ENCODE measurements at places on chromosomes 7 and 10. TPM values are rescaled to one million over a fixed set of nuclear protein-coding genes. Genes with fewer than 3 reads are reported as not detected.

HTR5A gene
- total RNA-seq = not detected

NUTM2A gene
- total RNA-seq = 1.2 TPM

DNA sequence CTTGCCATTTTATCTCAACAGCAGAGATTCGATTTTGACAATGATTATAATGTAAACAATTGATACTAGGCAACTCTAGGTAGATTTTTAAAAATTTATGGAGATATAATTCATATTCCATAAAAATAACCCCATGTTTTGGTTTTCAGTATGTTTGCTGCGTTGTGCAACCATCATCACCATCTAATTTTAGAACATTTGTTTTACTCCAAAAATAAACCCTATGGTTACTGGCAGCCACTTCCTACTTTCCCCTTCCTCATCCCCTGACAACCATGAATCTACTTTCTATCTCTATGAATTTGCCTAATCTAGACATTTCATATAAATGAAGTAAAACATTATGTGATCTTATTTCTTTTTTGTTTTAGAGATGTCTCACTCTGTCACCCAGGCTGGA, 401.9 kb downstream of the THSD7A start:
- DNase-seq = no peak

DNA sequence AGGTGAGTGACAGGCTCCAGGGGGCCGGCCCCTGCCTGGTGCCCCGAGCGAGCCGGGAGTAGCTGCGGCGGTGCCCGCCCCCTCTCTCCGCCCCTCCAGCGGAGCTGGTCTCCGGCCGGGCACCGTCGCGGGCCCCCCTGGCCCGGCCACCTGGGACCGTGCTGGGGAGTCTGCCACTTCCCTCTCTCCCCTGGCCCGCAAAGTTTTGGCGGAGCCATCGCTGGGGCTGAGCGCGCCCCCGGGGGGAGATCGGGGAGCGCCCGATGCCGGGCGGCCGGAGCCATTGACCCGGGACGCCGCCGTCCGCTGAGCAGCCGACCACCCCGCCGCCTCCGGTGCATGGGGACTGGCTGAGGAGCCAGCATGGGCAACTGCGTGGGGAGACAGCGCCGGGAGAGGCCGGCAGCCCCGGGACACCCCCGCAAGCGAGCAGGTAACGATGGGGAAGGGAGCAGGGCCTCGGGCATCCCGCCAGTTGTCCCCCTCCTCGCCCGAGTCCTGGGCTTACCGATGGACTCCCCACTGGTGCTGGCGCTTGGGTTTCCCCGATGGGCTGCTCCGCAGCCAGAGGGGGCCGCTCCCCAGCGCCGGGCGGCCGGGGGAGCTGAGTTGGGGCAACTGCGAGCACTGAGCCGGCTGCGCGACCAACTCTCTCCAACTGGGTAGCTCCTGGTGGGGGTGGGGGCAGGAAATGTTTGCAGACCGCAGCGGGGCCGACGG, at the start of gene UBTD1:
TSS of gene UBTD1 (plus strand) at position 84 of the 720 bp plus-strand sequence. CDS start at position 364, 280 bp downstream.
- peak; percentile 63 for DNase-seq

DNA sequence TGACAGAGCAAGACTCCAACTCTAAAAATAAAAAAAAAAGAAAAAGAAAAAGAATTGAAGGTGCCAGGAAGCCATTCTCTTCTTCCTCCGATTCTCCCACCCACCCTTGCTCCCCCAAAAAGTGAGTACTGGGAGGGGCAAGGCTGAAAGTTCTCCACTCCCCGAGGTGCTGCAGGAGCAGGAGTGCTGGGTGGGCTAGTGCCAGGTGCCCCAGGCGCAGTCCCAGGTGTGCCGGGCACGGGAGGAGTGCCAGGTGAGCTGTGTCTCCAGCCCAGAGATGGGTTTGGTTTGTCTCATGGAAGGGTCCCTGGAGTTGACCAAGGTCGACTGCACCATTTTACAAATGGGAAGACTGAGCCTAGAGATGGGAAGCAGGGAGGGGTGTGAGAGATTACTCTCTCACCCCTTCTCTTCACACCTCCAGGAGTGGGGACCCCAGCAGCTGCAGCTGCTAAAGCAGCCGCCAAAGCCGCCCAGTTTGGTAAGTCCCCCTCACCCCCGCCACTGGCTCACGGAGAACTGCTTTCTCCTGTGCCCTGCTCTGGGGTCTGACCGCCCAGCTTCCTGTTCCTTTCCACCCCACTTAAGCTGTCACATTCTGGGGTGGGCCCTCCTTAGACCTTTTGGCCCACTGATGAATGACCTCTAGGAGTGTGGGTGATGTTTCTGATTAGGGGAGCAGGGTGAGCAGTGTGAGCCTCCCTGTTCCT, 26.2 kb upstream of the LIMK1 start:
- no peak for DNase-seq

DNA sequence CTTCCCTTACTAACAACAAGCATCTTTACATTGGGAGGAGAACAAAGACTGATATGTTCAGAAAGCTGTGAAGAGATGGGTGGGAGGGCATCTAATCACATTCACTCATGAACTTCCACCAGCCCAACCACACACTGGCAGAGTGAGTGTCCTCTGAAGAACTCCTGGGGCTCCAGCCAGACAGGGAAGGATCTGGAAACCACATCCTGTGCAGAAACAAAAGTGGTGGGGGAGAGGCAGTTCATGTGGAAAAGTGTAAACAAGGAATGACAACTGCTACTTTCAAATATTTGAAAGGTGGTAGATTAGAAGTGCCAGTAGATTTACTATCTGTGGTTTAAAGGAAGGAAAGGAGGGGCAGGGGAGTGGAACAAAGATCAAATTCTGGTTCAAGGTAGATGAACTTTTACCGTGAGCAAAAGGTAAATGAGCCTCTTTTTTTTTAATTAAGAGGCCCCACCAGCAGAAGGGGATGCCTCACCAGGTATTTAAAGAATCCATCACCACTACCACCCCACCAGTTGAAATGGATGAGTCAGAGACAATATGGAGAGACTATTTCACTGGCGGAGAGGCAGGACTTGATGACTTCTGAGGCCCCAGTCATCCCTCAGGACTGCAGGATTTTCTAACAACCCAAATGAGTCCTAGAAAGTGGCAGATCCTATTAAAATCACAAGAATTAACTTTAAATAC, 34.5 kb downstream of the GOT1 start:
- no peak for DNase-seq

DNA sequence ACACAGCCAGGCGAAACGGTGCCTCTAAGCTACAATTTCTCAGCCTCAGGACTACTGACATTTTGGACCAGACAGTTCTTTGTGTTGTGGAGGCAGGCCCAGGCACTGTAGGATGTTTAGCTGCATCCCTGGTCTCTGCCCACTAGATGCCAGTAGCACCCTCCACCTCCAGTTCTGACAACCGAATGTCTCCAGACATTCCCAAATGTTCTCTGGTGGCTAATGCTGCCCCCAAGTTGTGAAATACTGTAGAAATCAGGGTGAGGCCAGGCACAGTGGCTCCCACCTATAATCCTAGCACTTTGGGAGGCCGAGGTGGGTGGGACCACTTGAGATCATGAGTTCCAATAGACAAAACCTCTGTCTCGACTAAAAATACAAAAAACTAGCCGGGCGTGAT, 18.2 kb downstream of the HNRNPF start:
- peak; percentile 26 for DNase-seq

- no peak for DNase-seq
These were observed 130.1 kb downstream of the SND1 start for GRCh38 chr7:127782075-127782474.

- DNase-seq = no peak
These were observed 356.2 kb upstream of the NFE2L3 start for GRCh38 chr7:25795824-25796235.

- no peak for DNase-seq
These were observed 131.3 kb downstream of the ALOX5 start for GRCh38 chr10:45505311-45505710.

ATE1 gene
- 11.9 TPM for total RNA-seq

GIMAP7 gene
- total RNA-seq = 3.3 TPM

TAS2R5 gene
- total RNA-seq = 0.53 TPM

AUTS2 gene
- total RNA-seq = 16.4 TPM

GRCh38 chr10:35377050-35377728, 40.9 kb downstream of the CCNY start:
- DNase-seq = no peak

DNA sequence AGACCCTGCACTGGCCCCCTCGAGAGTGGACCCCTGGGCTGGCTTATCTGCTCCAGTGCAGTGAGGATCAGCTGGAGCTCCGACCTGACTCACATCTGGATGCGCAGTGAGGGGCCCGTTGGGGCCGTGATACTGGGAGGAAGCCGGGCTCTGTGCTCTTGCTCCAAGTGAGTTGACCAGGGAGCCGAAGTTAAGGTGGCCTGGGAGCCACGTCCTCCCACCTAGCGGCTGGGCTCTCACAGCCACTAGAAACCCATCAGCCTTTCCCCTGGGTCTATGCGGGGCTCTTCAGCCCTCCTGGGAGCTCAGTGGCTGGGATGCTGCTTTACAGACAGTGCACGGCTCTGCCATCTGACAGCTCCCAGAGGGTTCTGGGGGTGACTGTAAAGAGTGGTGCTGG, 9.1 kb downstream of the ALKBH4 start:
- no peak for DNase-seq

- DNase-seq = no peak
These were observed 91.5 kb downstream of the LYZL2 start for GRCh38 chr10:30538086-30538485.

- peak; percentile 65 for DNase-seq
These were observed 26.4 kb downstream of the HIF1AN start for GRCh38 chr10:100562008-100562672.

LEP gene
- 5.2 TPM for total RNA-seq

PFKP gene
- total RNA-seq = 6.8 TPM

RBP4 gene
- 15.1 TPM for total RNA-seq

GRCh38 chr7:130153211-130153908, 51.8 kb downstream of the TMEM209 start:
- no peak for DNase-seq

GRCh38 chr10:115572740-115573455, 479.7 kb downstream of the ATRNL1 start:
- no peak for DNase-seq

SLC26A5 gene
- total RNA-seq = 0.09 TPM

DNA sequence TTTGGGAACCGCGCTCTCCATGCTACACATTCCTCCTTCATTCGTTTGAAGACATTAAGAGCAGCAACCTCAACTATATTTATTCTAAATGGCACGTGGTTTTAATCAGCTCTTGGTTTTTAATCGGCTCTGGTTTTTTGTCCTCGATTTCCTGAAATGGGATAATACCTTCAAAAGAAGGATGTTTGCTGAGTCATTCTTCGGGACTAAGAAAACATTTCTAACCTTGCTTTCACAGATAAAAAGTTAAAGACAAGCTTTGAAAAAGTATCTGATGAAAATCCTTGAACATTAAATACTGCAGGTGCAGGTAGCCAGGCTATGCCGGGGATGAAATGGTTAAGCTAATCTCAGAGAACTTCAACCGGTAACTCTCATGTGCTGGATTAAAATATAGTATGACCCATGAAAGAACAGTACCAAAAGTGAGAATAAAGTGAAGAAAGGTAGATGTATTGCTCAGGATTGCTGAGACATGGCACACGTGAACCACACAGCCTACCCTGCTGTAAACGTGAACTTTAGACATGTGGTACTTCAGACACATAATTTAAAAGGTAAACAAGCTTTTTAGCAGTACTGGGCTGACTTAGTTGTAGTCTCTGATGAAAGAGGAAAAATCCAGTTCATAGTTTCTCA, 89.1 kb downstream of the PTPRN2 start:
- DNase-seq = no peak

DNA sequence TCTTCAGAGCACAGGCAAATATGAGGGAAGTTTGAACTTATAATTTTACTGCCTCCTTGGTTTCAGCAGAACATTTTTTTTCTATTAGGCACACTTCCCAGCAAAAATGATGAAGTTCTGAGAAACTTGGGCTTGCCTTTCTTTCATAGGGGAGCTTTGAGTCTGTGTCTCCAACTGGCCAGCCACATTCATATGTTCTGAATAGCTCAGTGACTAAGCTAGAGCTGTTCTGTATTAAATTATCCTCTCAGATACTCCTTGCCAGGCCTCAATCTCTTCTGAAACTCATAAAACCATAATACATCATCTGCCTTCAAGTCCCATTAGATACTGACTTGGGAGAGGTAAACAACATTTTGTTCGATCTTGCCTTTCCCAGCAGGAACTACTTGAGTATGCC, 476.5 kb downstream of the GPAM start:
- no peak for DNase-seq

LRRC61 gene
- 8.1 TPM for total RNA-seq

MOGAT3 gene
- total RNA-seq = not detected

DNA sequence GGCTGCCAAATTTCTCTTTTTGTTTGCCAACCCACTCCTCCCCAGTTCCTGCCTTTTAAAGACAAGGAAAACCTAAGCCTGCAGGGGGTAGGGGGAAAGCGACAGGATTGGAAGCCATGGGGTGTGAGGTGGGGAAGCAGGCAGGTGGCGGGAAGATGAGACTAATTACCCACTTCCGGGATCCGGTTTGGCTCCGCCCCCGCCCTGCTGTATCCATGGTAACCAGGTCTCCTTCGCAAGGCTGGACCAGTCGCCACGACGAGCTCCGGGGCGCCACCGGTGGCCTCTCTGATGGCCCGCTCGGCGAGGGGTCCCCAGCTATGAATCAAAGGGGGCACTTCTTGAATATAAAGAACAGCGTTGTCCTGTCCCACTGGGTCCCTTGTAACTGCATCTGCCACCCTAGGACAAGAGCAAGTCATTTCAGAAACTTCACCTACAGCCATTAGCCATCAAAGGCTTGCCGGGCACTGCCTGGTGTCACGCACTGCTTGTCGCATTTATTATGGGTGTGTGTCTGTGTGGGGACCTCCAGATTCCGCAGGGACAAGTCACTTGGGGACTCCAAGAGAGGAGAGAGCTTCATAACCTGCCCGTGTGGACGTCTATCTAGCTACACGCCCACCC, 55.4 kb upstream of the LMTK2 start:
- DNase-seq = peak; percentile 46

DNA sequence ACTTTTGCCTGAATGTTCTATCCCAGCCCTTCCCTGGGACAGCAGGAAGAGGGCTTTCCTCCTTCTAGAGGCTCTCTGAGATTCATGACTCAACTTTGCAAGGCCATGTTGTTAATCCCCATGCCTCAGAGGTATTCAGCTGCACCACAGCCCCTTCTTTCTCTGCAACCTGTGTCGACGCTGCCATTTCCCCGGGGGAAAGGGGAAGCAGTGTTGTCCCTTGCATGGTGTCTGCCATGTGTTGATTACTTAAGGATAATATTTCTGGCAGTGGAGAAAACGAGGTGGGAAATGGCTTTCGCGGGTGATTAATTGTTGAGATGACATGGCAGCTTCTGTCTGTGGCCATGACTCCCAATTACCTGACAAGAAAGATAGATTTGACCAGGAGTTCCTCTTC, 133.1 kb downstream of the SORCS3 start:
- DNase-seq = no peak

All from pancreas (tissue), 10 donors.